ENCODE measurements at places on chromosomes 12 and 14.
A peak's percentile ranks its signal among the peaks of the same experiment; 100 is the strongest.

DNA sequence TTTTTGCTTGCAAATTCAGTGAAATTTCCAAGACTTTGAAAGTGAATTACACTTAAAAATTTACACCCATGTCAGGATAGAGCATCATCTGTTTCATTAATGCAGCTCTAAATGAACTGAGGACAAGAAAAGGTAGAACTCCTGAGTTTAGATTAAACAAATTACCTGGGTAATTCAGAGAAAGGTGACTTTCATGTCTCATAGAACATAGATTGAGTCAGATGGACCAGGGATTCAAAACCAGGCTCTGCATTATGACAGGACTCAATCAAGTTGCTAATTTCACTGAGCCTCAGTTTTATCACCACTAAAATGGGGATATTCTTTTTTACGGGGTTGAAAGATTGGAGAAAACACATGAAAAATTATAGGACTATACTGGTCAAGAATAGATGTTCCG, 4.5 kb downstream of the ARHGDIB start:
- DNase-seq: no peak

DNA sequence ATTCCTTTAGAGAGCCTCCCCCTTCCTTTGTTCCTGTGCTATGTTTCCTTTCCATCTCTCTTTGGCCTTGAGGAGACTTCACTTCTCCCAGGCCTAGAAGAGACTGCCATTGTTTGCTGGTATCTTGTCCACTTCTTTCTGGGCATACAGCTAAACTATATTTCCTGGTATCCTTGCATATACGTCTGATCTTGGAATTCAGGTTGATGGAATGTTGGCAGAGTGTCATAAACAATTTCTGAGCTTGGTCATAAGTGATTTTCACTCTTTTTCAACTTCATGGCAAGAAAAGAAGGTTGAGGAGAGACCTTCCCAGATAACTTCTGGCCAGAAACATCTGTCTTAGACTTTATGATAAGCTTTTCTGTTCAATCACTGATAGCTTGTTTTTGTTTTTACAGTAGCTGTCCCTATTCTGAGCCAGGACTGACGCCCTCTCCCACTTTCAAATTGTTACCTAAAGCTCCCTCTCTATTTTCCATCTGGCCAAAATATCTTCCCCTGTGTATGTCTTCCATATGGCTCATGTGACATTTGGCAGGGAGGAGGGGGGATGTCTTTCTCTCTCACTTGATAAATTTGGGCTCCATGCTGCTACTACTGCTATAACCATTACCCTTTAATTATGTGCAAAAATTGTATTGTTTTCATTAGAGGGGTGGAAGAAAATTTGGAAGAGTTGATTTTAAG, 457.0 kb downstream of the ADAMTS20 start:
- peak; percentile 3 for DNase-seq

DNA sequence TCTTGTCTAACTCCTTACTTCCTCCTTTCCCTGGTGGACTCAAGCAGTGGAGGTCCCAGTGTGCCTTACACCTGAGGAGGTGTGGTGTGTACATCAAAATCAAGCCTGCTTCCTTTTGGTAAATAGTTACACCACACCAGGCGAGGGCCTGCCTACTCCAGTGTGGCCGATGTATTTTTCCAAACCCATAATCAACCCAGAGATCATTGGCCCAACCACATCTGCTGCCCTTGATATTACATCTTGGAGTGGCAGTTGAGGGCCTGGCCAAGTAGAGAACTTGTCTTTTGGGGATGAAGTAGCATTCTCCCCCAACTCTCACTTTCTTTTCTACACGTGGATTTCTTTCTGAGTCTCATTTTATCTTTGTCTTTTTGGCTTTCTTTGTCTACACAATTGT, 187.4 kb downstream of the EFCAB11 start:
- DNase-seq: no peak

- DNase-seq: peak; percentile 82
These were observed 890 bp upstream of the KIF26A start for GRCh38 chr14:104137297-104138097.

GRCh38 chr12:51390457-51390856, 749 bp downstream of the GALNT6 start:
- no peak for DNase-seq

DNA sequence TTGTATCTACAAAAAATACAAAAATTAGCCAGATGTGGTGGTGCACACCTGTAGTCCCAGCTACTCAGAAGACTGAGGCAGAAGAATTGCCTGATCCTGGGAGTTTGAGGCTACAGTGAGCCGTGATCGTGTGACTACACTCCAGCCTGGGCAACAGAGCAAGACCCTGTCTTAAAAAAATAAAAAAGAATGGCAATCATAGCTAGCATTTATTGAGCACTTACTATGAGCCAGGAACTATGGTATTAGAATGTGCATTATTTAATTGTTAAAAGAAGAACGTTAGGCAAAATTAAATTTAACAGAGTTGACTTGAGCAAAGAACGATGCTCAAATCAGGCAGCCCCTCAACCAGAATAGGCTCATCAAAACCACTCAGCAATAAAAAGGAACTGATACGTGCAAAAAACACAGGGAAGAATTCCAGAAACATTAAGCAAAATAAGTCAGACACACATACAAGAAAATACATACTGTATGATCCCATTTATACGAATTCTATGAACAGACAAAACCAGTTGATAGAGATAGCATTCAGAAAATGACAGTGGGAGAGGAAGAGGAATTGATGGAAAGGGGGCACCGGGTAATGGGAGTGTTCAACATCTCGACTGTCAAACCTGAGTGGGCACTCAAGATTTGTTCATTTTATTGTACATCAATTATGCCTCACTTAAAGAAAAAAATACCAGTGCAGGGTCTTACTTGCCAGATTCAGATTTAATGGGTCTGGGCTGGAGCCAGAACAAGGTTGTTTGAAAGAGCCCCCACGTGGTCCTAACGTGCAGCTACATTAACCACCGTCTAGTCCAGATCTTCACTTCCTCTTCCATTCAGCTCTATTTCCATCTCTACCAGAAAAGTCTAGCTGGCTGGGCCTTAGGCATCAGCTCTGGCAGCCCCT, 8.0 kb downstream of the SCNN1A start:
- peak; percentile 28 for DNase-seq

DNA sequence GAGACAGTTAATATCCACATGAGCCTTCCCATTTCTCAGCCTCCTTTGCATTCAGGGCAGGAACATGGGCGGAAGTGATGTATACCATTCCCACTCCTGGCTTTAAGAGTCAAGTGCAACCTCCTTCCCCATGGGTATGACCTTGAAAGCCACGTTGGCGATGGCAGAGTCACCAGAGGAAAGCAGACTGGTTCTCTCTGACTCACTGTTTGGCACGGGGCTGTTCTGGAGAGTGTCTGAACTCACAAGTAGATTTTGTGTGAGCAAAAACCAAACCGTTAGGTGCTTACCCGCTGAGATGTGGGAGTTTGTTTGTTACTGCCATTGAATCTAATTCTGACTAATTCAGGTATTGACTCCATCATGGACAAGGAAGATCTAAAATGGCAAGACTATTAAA, 36.7 kb upstream of the PZP start:
- DNase-seq: no peak

DNA sequence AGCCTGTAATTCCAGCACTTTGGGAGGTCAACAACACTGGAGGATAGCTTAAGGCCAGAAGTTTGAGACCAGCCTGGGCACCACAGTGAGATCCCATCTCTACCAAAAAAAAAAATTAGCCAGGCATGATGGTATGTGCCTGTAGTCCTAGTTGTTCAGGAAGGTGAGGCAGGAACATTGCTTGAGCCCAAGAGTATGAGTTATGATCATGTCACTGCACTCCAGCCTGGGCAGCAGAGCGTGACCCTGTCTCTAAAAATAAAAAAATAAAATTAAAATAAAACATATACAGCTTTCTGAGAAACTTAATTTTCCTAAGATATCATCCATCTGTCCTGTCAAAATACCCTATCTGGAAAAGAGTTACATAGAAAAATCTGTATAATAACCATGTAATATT, 38.9 kb downstream of the EML5 start:
- no peak for DNase-seq

DNA sequence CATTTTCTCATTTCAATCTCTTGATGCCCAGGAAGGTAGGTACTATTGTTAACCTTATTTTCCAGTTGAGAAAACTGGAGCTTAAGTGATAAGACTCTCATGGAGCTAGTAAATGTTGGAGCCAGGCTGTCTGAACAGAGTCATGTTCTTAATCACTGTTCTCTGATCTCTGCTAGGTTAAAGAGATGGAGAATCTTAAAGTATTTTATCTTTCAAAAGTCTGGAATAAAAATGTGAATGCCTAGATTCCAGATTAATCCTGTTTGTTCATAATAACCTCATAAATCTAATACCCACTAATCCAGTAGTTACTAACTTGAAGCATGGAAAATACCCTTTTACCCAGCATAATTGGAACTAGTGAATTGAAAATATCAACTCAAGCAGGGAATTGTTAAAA, 341.0 kb upstream of the RGS6 start:
- no peak for DNase-seq

DNA sequence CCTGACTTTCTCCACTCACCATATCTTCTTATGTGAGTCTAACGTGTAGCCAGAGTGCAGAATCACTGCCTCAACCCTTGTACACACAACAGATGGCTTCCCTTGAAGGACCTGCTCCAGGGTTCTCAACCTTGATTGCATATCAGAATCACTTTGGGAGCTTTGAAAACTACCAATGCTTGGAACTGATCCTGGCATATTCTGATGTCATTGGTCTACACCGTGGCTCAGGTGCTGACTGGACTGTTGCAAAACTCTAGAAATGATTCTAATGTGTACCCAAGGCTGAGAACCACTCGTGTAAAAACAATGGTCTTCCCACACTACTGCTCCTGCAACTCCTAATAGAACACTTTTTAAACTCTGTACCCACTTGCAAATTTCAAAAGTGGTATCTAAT, 18.5 kb downstream of the TMEM132D start:
- no peak for DNase-seq

- DNase-seq: no peak
These were observed 9.6 kb upstream of the ISM2 start for GRCh38 chr14:77508249-77508648.

DNA sequence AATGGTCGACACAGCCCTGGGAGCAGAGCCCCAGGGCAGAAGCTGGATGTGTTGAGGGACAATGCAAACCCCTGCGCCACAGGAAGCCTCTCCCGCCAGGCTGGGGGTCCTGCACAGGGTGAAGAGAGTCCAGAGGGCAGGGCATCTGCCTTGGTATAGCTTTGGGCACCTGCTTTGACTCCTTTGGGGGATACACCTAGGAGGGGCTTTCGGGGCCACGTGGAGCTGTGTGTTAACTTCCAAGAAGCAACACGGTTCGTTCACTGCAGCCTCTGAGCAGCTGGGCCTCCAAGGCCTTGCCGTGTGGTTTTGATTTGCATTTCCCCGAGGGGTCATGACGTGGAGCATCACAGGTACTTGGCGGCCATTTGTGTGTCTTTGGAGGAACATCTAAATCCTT, 5.8 kb upstream of the PUS1 start:
- no peak for DNase-seq

DNA sequence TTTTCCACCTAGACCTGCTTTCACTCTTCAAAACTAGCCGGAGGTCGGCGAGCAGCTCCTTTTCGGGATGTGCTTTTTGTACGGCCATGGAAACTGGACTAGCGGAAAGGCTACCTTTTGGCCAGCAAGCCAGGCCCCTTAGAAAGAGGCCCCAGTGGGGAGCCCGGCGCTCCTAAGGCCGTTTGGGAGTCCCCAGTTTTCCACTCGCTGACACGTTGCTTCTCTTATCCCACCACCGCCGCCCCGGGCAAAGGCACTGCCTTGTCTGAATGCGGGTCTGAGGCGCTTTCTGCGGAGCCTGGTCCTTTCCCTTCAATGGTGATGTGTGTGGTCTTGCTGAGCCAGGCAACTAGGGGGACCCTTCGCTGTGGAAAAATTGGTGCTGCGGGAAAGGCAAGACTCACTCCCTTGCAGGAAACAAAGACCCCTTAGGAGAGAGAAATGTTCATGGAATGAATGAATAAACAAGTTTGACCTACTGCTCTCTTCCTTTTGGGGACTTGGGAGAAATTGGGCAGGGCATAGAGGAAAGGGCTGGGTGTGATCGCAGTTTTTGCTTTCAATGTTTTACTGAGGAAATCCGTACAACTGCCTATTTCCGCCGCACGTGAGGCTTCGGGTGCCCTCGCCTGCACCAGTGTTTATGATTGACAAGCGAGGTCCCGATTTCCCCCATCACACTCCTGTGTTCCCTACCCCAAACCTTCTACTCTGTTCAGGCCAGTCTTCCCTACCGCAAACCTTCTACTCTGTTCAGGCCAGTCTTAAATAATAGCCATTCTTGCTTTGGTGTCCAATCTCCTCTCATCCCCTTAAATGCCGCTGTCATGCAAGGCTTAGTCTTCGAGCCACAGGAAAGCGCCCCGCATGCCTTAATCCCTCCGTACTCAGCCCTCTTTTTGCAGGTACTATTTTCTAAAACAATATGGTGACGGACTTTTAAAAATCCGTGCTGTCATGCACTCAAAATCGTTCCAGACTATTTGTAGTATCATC, 1.0 kb upstream of the SLC38A2 start:
- DNase-seq: no peak

GRCh38 chr14:81187832-81188522, 32.8 kb downstream of the GTF2A1 start:
- DNase-seq: no peak

- DNase-seq: no peak
These were observed 22.9 kb downstream of the GDF11 start for GRCh38 chr12:55765736-55766290.

DNA sequence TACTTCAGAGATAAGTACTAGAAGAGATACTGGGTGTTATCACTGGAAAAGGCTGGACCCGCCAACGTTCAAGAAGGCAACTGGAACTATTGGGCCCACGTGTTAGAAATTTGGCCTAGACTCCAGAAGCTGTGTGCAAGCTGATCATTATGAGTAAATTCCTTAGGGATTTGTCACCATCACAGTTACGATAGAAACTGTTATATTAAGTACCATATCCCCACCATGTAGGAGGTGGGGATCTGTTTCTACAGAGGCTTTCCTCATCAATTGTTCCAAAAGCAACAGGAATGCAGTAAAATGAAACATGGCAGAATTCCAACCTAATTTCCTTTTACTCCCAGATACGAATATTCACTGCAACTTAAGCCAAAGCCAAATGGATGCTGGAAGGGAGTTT, 170.7 kb downstream of the NOVA1 start:
- DNase-seq: peak; percentile 70

All from NCI-H446 treated with DMSO at 0.1 percent for 48 hours (cell line).